OCI-M1 (cell line): ENCODE measurements at places on chromosomes 3 and 15.

- no peak for DNase-seq
Observed at GRCh38 chr15:92418864-92419263, 25.2 kb downstream of the ST8SIA2 start.

GRCh38 chr15:76336254-76337058 lies at the start of gene ISL2:
TSS of gene ISL2 (plus strand) at chr15:76336773. CDS start at chr15:76336884, 111 bp downstream.
- peak; percentile 98 for DNase-seq

DNA sequence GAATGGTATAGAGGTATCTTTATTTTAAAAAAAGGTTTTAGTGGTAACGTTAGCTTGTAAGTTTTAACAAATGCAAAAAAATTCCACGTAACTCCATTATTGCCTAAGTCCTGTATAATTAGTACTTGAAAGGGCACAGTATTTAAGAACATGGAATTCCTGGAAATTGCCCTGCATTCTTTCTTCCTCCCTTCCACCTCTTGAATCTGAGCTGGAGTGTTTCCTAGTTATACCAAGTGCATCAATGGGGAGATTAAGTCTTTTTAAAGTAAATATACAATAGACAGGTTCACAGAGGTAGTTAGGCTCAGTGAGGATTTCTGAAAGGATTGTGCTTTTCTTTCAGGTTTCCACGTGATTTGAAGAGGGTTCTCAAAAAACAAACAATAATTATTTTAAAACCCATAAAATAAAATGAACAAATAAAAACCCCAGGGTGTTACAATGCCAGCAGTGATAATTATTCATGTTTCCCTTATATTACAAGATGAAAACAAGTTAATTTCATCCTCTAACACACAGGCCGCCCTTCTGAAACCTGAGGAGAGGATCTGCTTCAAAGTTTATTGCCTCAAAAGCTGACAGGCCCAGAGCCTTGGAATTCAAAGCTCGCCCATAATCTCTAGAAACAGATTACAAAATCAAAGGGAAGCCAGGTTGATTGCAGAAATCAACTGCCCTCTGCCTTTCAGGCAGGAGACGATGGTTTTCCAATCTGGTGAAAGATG lies 128.8 kb upstream of the LMOD3 start:
- DNase-seq, result no peak

- DNase-seq, result no peak
Observed at GRCh38 chr3:14092464-14092863, 32.2 kb downstream of the CHCHD4 start.

DNA sequence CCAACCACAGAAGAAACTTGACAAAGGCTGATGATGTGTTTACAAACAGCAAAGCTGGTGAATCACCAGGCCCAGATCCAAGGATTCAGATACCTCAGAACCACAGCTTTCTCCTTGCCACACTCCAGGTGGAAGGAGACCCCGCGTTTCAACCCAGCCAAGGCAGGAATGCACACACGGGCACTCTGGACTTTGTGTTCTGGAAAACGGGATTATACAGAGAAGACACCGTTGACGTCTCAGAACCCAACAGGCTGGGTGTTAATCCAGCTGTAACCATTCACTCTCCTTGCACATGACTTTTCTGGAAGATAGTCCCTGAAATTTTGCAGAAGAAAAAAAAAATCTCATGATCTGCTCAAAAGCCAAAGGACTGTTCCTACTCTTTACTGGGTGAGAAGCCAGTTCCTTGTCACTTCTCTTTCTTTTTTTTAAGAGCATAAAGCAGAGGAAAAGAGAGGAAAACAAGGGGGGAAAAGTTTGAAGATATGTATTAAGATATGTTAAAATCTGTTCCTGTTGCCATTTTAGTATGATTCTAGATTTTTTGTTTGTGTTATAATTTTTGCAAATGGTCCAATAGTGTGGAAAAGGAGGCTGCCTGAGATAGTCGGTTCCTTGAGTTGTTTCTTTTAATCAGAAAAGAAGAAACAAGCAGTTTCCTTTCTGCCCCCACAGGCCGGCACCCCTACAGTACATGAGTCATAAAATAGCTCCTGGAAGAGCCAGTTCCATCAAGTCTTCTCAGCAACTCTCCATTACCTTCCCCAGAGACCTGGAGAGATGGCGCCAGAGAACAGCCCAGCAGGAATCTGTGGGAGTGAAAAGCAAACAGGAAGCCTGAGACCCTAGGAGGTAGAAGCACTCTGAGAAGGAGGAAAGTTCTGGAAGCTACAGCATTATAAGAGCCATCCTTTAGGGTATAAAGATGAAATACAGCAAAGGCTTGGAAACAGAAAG lies 73.1 kb downstream of the RORA start:
- no peak for DNase-seq

- DNase-seq, result no peak
Observed at GRCh38 chr3:186990277-186990676, 60.0 kb downstream of the ST6GAL1 start.

DNA sequence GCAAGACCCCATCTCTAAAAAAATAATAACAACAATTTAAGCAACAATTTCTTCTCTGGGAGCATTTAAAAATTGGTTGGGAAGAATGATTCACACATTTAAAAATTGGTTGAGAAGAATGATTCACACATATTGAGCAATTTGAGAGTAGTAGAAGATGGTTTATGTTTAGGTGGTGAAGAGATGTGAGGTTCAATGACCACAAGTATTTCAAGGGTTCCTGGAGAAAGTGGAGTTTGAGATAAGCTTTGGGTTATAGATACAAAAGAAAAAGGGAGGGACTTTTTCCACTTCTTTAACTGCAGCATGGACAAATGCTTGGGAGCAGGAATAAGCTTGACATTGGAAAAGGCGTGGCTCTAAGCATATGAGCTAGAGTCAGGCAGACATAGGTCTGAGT lies 145.7 kb upstream of the NPHP3 start:
- peak; percentile 58 for DNase-seq

GRCh38 chr3:56787784-56788256 lies 13.9 kb downstream of the ARHGEF3 start:
- no peak for DNase-seq

- peak; percentile 36 for DNase-seq
Observed at GRCh38 chr3:57583544-57583943, 13.6 kb downstream of the ARF4 start.

DNA sequence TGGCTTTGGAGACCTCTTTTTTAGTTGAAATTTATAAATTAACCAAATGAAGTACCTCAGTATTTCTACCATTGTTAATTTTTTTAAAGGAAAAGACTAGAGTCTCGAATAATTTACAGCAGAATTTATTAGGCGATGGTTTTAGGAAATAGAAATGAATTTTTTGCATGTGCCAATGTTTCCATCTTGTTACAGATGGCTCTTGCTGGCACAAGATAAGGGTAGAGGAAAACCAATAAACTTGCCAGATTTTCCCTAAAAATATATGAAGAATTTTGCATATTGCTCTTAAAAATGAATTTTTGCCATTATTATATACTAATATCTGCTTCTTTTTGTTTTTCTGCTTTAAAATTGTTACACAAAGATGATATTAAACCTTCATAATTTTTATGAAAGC lies 380.7 kb downstream of the NLGN1 start:
- no peak for DNase-seq

DNA sequence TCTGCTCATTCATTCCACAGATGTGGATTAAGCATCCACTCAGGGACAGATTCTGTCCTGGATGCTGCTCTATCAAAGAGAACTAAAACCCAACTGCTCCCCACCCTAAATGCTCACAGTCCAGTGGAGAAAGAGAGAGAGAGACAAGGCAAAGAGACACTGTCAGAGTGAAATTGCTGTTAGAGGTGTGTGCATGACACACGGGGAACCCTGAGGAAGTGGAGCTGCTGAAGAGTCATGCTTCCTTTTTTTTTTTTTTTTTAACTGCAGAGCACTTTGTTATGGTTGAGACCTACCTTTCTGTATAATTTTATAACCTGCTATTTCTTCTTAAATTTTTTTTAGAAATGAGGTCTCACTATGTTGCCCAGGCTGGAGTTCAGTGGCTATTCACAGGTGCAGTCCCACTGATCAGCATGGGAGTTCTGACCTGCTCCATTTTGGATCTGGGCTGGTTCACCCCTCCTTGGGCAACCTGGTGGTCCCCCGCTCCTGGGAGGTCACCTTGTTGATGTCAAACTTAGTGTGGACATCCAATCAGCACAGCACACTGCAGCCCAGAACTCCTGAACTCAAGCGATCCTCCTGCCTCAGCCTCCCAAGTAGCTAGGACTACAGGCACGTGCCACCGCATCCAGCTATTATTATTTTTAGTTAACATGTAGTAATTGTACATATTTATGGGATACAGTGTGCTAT lies 18.2 kb upstream of the PSTPIP1 start:
- DNase-seq, result no peak

GRCh38 chr3:177946936-177947335 lies 589.3 kb upstream of the KCNMB2 start:
- DNase-seq, result no peak

DNA sequence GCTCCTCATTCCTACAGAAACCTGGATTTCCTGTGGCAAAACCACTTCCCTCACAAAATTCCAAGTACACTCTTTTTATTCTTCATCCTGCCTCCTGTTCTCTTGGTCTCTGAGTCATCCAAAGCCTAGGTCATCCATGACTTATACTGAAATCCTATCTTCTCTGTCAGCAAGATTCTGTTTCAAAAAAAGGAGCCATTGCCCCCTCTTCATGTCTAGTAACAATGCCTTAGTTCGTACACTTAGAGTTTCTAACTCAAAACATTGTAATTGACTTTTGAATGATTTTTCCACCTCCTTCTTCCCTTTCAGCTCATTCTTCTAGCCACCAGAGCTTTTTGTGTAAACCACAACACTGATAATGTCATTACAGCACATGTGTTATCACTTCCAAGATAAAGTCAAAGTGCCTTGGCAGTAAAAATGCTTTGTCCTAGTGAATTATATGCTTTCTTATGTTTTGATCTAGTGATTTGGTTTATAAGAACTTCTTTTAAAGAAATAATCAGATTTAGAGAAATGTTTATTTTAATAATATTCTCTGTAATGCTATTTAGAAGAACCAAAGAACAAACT lies 256.5 kb upstream of the NECTIN3 start:
- peak; percentile 17 for DNase-seq

GRCh38 chr15:41775651-41776050 lies 1.4 kb downstream of the MAPKBP1 start:
- DNase-seq, result peak; percentile 27

GRCh38 chr3:27060336-27060735 lies 308.8 kb downstream of the NEK10 start:
- DNase-seq, result no peak

DNA sequence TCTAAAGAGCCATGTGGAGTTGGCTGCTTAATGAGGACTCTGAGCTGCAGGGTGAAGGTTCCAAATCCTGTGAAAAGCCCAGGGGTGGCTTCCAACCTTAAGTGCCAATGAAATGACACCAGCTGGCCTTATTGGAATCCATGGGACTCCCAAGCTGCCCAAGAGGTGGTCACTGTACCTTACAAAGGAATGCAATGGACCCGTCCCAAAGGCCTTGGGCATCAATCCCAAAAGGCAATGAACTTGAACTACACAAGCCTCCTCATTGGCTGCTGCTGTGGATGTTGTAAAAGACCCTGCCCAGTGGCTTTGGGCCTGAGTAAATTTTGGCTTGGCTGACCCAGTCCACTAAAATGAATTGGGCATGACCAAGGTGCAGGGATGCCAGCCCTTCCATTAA lies 129.3 kb downstream of the WNT5A start:
- DNase-seq, result no peak

- DNase-seq, result no peak
Observed at GRCh38 chr3:195020921-195021320, 250.0 kb downstream of the XXYLT1 start.

DNA sequence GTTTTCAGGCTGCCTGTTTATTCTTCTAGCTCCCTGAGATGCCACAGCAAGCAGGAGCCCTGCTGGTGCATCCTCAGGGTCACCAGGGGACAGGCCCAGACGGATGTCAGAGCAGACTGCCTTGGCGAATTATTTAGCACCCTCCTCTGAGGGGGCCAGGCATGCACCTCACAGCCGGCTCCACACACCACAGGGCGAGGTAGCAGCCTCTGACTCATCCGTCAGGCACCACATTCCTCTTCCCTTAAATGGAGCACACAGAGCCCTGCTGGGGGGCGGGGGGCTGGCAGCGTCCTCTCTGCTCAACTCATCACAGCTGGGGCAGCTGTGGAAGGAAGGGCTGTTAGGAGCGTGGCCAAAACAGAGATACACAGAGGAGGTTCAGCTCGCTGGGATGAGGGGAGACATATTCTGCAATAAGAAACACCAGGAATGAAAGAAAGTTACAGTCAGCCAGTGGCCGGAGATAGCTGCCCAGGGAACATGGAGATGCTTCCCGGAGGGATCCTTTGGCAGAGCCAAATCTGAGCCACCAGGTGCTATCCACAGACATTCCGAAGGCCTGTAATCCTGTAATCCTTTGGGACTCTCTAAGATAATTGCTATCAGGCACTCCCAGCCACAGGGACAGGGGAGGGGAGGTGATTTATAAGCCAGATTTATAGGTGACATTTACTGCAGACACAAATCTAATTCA lies 13.9 kb upstream of the PRICKLE2 start:
- DNase-seq, result no peak

DNA sequence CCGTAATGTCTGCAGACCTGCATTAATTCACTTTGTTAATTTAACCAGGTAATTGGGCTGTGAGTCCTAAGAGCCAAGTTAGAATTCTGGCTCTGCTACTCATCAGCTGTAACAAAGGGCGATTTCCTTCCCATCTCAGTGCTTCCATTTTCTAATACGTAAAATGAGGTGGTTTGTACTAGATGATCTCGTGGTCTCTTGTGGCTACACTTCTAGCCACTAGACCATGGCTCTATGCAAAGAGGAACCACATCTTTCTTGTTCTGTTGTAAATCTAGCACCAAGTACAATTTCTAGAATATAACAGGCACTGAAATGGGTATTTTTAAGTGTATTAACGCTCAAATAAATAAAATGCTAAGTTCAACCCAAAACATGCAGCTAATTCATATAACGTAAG lies 174.4 kb upstream of the THBS1 start:
- no peak for DNase-seq

DNA sequence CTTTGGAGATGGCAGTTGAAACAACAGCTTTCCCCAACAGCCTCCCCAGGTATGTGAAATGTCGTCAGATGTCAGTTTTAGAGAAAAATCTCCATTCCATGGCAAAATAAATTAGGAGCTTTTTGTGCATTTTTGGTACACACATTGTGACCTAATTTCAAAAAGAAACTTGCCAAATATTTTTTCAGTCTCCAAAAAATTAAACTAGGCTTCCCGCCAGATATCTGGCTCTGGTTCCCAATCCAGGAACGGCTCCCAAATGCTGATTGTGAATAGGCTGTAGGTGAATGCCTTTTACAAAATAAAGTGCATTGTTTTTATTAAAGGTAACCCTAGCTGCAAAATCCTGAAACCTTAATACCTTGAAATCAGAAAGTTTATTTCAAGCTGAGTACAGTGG lies 10.9 kb downstream of the KCNAB1 start:
- no peak for DNase-seq

DNA sequence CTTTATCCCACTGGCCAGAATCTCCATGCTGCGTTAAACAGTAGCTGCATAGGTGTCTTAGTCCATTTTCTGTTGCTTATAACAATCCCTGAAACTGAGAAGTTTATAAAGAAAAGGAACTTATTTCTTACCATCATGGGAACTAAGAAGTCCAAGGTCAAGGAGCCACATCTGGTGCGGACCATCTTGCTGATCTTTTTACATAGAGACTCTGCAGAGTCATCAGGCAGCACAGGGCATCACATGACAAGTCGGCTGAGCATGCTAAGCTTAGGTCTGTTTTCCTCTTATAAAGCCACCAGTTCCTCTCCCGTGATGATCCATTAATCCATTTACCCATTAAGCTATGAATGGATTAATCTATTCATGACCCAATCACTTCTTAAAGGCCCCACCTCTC lies 22.4 kb upstream of the FAM174B start:
- peak; percentile 11 for DNase-seq
